HepG2 (cell line): ENCODE measurements at places on chromosomes 1 and 21. TPM values are rescaled to one million over a fixed set of nuclear protein-coding genes. Genes with fewer than 3 reads are reported as not detected.
A peak's percentile ranks its signal among the peaks of the same experiment; 100 is the strongest.

GRCh38 chr1:36653850-36654249 lies 171.1 kb upstream of the CSF3R start:
- no peaks in the 10 kb centered on the region for H3K36me3 ChIP-seq
- no peak for DNase-seq
- no peaks in the 10 kb centered on the region for H3K4me1 ChIP-seq
- peaks cover 1% of the 10 kb centered on the region; the same call in 1 of the 2 replicates for H3K27me3 ChIP-seq
- no peak overlapping the region for H3K27ac ChIP-seq
- H3K4me3 ChIP-seq: no peak overlapping the region

- H3K27me3 ChIP-seq: no peaks in the 10 kb centered on the region; the same call in 1 of the 2 replicates
- H3K36me3 ChIP-seq: no peaks in the 10 kb centered on the region
- H3K27ac ChIP-seq: no peak overlapping the region
Measured at GRCh38 chr1:37726751-37727585, 34.7 kb downstream of the CDCA8 start.

DNA sequence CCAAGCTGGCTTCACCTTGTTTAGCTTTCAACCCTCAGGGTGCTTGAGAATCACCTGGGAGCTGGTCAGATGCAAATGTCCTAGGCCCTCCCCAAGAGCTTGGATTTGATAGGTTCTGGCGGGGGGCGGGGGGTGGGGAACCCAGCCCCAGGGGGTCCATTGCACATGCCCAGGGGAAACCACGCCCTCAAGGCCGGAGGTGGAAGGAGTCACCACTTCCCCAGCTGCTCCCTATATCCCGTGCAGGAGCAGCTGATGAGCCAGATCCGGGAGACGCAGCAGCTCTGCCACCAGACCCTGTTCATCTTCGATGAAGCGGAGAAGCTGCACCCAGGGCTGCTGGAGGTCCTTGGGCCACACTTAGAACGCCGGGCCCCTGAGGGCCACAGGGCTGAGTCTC lies 5.8 kb downstream of the TOR3A start:
- no peak overlapping the region for H3K4me3 ChIP-seq
- peaks cover 58% of the 10 kb centered on the region for H3K4me1 ChIP-seq
- H3K36me3 ChIP-seq: 0 out of 2 replicates have a peak, but pooled peaks cover 2% of the 10 kb centered on the region
- no peak overlapping the region for H3K27ac ChIP-seq
- no peaks in the 10 kb centered on the region for H3K27me3 ChIP-seq

DNA sequence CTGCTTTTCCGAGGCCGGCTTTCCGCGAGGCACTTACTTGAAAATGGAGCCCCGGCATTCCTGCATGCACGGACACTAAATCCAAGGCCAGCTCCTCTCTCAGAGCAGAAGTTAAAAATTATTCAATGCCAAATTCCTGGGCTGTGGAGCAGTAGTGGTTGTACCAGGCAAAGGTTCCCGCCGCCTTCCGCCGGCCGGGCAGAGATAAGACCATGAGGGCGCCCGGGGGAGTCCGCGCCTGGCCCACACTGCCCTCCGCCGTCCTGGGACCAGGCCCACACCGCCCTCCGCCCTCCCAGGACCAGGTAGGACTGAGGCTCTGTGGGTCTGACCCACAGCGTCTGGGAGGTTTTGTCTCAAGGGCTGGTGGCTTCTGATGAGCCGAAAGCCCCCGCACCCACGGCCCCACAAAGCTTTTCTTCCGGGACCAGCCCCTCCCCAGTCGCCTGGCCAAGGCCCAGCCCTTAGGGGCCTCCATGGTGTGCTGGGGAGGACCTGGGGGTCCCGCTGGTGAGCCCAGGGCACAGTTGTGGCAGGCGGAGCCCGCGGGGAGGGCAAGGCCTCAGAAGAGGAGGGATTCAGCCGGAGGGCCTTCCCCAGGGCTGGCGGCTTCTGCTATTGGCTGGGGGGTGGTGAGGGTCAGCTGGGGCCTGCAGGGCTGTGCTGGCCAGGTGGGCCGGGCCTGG lies 12.7 kb upstream of the C1orf159 start:
- H3K4me3 ChIP-seq: peak overlapping the region; percentile 82
- H3K4me1 ChIP-seq: peaks cover 73% of the 10 kb centered on the region
- DNase-seq: peak; percentile 70
- H3K27me3 ChIP-seq: no peaks in the 10 kb centered on the region

GRCh38 chr21:33386222-33386784 lies 16.9 kb upstream of the IFNGR2 start:
- no peaks in the 10 kb centered on the region for H3K36me3 ChIP-seq
- no peaks in the 10 kb centered on the region for H3K27me3 ChIP-seq
- DNase-seq: no peak

DNA sequence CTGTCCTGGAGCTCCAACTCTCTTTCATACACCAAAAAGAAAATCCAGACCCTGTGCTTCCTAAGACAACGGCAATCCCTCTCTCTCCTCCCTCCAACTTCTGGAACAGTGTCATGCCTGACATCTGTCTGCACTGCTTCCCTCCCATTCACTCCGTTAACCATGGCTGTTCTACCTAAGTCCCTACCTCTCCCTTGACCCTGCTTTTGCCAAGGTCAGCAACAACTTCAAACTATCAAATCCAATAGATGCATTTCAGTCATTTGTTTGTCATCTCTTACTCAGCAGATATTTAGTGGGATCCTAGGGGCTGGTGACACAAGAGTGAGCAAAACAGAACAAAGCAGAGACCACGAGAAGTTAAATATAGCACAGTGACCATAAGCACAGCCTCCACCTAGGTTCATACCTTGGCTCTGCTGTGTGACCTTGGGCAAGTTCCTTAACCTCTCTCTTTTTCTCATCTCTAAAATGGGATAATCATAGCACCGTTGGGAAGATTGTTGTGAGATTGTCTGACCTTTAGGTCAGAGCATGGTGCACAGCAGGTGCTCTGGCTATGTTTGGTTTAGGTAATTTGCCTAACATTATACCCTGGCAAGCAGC lies 88.9 kb downstream of the TMEM53 start:
- peaks cover 9% of the 10 kb centered on the region; the same call in 2 of the 3 replicates for H3K27me3 ChIP-seq
- H3K36me3 ChIP-seq: no peaks in the 10 kb centered on the region
- H3K4me1 ChIP-seq: peaks cover 17% of the 10 kb centered on the region
- DNase-seq: no peak
- no peak overlapping the region for H3K27ac ChIP-seq
- no peak overlapping the region for H3K4me3 ChIP-seq

- H3K36me3 ChIP-seq: peaks cover 2% of the 10 kb centered on the region; the same call in 1 of the 2 replicates
- no peak overlapping the region for H3K4me3 ChIP-seq
Measured at GRCh38 chr1:180952657-180953013, 39.9 kb downstream of the KIAA1614 start.

- DNase-seq: no peak
- H3K4me1 ChIP-seq: peaks cover 98% of the 10 kb centered on the region
- peak overlapping the region; percentile 15 for H3K27ac ChIP-seq
- no peaks in the 10 kb centered on the region for H3K27me3 ChIP-seq
- no peaks in the 10 kb centered on the region for H3K36me3 ChIP-seq
Measured at GRCh38 chr1:56570924-56571372, 8.4 kb downstream of the PLPP3 start.

DNA sequence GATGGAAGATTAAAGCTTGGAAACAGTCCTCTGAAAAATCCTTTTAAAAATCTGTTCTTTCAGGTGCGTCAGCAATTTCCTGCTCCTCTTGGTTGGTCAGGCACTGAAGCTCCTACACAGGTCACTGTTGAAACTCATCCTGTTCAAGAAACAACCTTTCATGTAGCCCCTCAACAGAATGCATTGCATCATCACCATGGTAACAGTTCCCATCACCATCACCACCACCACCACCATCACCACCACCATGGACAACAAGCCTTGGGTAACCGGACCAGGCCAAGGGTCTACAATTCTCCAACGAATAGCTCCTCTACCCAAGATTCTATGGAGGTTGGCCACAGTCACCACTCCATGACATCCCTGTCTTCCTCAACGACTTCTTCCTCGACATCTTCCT lies 145.3 kb downstream of the DYRK1A start:
- no peak overlapping the region for H3K27ac ChIP-seq
- no peaks in the 10 kb centered on the region for H3K4me1 ChIP-seq
- peaks cover 28% of the 10 kb centered on the region for H3K36me3 ChIP-seq
- H3K4me3 ChIP-seq: no peak overlapping the region
- no peaks in the 10 kb centered on the region for H3K27me3 ChIP-seq
- DNase-seq: no peak

- no peaks in the 10 kb centered on the region for H3K27me3 ChIP-seq
- H3K4me1 ChIP-seq: no peaks in the 10 kb centered on the region
- no peaks in the 10 kb centered on the region for H3K36me3 ChIP-seq
Measured at GRCh38 chr1:160625725-160626498, 20.9 kb downstream of the SLAMF1 start.

GRCh38 chr1:118136187-118136941 lies 48.7 kb downstream of the SPAG17 start:
- DNase-seq: no peak
- H3K4me1 ChIP-seq: no peaks in the 10 kb centered on the region
- no peaks in the 10 kb centered on the region for H3K36me3 ChIP-seq

DNA sequence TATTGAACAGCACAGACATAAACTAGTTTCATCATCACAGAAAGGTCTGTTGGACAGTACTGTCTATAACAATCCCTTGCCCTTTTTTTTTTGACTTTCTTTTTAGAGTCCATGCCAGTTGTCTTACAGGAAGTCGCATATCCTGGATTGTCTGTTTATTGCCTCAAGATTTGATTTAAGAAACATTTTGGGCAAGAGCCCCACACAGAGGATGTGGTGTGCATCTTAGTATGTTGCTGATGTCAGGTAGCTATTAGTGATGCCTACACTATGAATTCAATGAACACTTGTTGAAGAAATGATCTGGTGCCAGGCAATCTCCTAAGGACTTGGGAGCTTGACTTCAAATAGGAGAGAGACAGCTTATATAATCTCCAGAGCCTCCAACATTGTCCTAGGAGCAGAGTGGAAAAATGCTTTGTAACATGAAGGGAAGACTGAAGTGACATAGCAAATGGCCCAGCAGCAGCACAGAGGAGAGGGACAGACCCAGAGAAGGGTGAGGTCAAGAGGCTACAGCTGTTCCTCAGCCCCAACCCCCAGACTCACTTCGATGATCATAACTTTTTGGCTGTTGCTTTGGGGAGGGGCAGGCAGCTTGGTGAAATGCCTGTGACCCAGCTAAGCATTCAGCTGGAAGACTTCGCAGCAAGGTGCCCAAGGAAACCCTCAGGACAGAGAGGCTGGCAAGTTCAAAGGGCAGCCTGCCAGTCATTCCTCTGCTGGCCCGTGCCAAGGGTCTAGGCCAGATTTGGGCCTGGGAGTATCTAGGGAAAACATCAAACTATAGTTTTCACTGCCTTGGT lies 7.5 kb upstream of the RAB29 start:
- no peak overlapping the region for H3K27ac ChIP-seq
- no peak for DNase-seq
- H3K4me3 ChIP-seq: no peak overlapping the region

DNA sequence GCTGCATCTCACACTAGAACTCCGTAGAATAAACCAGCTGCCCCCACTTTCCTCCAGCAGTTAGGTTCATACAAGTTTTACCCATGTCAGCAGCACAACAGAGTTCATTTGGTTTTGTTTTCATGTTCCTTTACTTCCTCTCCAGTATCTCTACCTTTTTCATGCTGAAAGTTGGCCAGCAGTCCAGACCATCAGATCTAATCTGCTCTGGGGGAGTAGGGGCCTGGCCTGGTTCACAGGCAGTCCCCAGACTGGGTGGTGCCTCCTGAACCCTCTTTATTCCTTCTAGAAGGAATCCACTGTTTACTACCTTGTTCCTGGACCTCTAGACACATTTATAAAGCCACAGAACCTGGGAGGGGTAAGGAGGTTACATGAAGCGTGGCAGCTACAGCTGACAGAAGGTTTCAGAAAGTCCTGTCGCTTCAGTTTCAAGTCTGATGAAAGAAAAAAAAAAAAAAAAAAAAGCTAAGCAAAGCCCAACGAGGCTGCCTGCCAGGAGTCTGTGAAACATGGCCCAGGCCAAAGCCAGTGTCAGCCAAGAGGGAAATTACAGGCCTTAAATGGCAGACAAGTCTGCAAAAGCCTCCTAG lies 184.6 kb upstream of the JUN start:
- H3K4me1 ChIP-seq: peaks cover 53% of the 10 kb centered on the region
- no peaks in the 10 kb centered on the region for H3K27me3 ChIP-seq
- DNase-seq: no peak
- H3K36me3 ChIP-seq: no peaks in the 10 kb centered on the region
- no peak overlapping the region for H3K27ac ChIP-seq
- no peak overlapping the region for H3K4me3 ChIP-seq

DNA sequence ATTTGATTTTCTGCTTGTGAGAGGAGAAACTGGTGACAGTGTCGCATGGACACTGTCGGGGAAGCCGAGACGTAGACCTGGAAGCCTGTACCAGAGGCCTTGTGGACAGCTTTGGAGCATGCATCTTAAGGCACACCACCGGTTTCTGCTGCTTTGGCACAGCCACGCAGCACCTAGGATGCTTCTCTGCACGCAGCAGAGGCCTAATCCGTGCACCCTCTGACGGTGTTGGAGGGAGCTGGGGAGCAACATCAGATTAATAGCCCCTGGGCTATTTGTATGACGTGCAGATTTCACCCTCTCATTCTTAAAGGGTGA lies 30.3 kb downstream of the TEX35 start:
- H3K27me3 ChIP-seq: no peaks in the 10 kb centered on the region; the same call in 2 of the 3 replicates
- H3K27ac ChIP-seq: peak overlapping the region; percentile 92

DNA sequence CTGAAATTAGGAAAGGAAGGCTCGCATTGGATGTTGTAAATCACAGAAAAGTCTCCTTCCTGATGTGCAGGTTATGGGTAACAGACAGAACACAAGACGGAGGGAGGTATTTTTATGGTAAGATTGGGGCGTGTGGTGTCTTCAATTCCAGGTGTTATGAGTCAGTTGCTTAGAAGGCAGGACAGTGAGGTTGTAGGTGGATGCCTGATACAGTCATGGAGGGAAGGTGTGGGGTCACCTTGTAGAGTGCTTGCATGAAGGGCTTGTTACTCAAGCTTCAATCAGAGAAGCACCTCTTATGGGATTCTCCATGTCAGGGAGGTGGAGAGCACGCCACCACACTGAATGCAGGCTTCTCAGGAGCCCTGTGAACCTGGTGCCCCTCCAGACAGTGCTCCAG lies 63.1 kb downstream of the C1orf21 start:
- DNase-seq: no peak
- H3K27ac ChIP-seq: no peak overlapping the region
- H3K27me3 ChIP-seq: no peaks in the 10 kb centered on the region
- no peaks in the 10 kb centered on the region for H3K4me1 ChIP-seq

The SELP gene
- total RNA-seq: not detected in 2 replicates

The CHI3L1 gene
- 0.13 TPM in 1 of 2 replicates, not detected in the other for total RNA-seq

The USH2A gene
- total RNA-seq: 0.01 and 0.02 TPM in 2 replicates

The PEAR1 gene
- total RNA-seq: 0.06 and 0.27 TPM in 2 replicates

The E2F2 gene
- total RNA-seq: 5.7 and 6.6 TPM in 2 replicates

The DEPDC1 gene
- 20.2 and 28.0 TPM in 2 replicates for total RNA-seq

The PDZK1IP1 gene
- 0.24 TPM in 1 of 2 replicates, not detected in the other for total RNA-seq

The SYT11 gene
- total RNA-seq: 0.08 and 0.22 TPM in 2 replicates
